ACHN (cell line): ENCODE measurements at places on chromosomes 4 and X.

GRCh38 chr4:159158985-159159384 is 56.1 kb downstream of the RAPGEF2 start:
- no peak for DNase-seq

DNA sequence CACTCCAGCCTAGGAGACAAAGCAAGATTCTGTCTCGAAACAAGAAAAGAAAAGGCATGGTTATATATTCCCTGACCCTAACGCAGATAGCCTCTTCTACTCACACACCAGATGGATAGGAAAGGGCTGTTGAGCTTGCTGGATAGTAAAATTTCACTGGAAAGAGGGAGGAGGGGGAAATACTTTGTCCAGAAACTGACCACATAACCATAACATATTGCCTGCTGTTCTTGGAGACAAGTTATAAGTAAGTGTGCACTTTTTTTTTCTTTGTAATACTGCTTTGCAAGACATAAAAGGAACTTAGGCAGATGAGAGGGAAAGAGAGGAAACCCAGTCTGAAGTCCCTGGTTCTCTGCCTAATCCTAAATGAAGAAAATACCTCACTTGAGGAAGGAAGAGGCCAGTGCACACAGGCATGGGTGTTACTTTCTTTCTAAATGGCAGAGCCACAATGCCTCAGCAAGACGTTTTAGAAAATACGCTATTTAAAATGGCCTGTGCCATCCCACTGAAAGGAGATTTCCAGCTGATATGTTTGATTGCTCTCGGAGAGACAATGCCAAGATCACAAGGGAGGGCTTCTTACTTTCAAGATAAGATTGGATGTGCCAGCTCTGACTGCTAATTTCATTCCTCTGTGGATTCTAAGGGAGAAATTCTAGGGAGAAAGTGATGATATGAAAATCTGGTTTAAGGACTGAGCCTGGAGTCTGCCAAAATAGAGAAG is 140.6 kb downstream of the DCTD start:
- DNase-seq, result no peak

- no peak for DNase-seq
Observed at GRCh38 chr4:57182132-57182874, 72.1 kb upstream of the IGFBP7 start.

- DNase-seq, result no peak
Observed at GRCh38 chr4:158823461-158823873, 54.6 kb downstream of the FNIP2 start.

- DNase-seq, result no peak
Observed at GRCh38 chr4:105596684-105597083, 44.3 kb downstream of the ARHGEF38 start.

- no peak for DNase-seq
Observed at GRCh38 chrX:150779385-150779784, 86.2 kb downstream of the MTMR1 start.

DNA sequence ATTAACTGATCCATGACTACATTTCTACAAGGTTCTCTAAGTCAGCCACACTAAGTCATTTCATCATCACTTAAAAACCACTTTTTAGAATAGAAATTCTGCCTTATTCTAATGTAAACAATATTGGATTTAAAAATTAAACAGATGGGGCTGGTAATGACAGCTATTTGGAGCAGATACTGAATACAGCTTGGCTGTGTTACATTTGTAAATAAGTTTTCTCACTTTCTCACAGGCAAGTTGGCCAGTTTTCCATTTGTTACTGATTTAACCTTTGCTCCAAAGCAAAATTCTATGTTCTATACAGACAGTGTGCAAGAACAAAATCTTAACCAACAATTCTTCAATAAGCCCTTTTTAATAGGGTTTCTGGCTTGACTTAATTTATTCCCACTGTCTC is 370.7 kb downstream of the GRIA2 start:
- no peak for DNase-seq

GRCh38 chr4:145635630-145636029 is 16.4 kb downstream of the MMAA start:
- DNase-seq, result no peak

GRCh38 chr4:52853351-52853750 is 8.8 kb upstream of the RASL11B start:
- no peak for DNase-seq

GRCh38 chr4:71456841-71457240 is 118.0 kb downstream of the SLC4A4 start:
- DNase-seq, result no peak

- peak; percentile 46 for DNase-seq
Observed at GRCh38 chrX:12791257-12792228, at the start of gene PRPS2. TSS of gene PRPS2 (plus strand) at chrX:12791412. CDS start at chrX:12791498, 86 bp downstream.
